Right lung (tissue), 10 donors: ENCODE measurements at places on chromosomes 1 and 21. TPM values are rescaled to one million over a fixed set of nuclear protein-coding genes. Genes with fewer than 3 reads are reported as not detected.

- no peak for DNase-seq
These were observed 6.8 kb downstream of the CENPS start for GRCh38 chr1:10437052-10437451.

DNA sequence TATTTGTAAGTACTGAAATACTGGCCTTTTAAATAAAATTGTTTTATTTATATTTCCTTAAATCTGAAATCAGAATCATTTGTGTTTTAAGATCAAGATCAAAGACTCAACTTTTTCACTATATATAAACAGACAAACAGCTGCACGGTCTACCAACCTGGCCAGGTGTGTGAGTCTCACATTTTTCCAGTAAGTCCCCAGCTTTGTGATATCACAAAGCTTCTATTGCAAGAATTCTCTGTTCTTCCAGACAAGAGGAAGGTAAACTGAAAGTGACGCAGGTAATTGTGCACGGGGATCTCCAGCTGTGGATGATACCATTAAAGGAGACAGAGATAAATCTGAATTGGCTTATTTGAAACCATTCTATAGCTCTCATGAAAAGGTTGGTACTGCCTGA, 41.2 kb upstream of the CYP2J2 start:
- DNase-seq, result no peak

- no peak for DNase-seq
These were observed 1667.8 kb downstream of the MRPL39 start for GRCh38 chr21:23939369-23940065.

DNA sequence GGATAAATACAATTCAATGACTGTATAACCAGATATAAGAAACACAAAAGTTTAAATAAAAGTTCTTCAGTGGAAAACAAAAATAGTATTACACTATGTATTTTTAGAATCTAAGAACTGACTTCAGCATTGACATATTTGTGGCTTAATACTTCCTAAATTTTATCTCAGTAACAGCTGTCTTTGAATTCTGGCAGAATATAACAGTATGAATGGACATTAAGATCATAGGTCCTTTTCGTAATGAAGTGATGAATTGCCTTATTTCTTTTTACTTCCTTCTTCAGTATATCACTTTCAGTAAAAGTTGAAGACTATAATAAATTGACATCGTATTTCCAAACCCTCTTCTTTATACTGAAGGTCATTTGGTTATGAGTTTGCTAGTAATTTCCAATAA, 1030.0 kb downstream of the MRPL39 start:
- DNase-seq, result peak; percentile 6

DNA sequence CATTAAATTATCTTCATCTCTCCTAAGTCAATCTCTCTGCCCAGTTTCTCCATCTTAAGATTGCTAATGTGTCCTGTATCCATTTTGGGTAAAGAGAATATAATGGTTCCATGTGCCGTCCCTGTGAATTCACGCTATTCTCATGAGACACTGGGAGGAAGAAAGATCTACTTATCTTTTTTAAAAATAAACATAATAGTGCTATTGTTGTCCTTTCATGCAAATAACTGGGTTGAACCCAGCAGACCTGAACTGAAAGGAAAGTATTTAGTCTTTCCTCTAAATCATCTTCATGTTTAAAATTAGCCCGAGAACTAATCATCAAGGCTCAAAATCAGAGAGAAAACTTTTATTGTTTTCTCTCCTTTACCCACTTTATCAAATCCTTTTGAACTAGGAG, 22.4 kb downstream of the SLAMF1 start:
- no peak for DNase-seq

DNA sequence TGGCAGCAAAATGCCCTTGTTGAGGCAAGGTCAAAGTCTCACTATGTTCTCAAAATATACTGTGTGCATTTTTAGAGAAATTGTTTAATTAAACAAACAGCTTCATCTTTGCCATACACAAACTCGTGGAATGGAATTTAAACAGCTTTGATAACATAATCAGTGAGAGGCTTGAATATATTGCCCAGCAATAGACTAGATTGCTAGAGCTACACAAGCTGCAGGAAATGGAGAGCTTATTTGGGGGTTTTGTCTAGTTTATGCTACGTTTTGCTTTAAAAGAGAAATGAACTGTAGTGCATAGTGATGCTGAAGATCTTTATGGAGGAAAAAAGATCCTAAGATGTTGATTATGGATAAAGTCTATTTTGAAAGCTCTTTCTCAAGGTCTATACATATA, 166.8 kb upstream of the HMCN1 start:
- DNase-seq, result no peak

DNA sequence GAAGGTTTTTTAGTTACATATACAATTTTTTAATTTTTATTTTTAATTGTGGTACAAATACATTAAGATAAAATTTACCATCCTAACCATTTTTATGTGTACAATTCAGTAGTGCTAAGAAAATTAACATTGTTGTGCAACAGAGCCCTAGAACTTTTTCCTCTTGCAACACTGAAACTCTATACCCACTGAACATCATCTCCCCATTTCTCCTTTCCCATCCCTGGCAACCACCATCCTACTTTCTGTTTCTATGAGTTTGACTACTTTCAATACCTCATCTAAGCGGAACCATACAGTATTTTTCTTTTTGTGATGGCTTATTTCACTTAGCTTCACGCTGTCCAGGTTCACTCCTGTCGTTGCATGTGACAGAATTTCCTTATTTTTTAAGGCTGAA, 54.1 kb downstream of the PALMD start:
- no peak for DNase-seq

GRCh38 chr1:42949312-42950115, 9.2 kb downstream of the SLC2A1 start:
- no peak for DNase-seq

GRCh38 chr1:1196431-1197187, 9.8 kb downstream of the TNFRSF18 start:
- no peak for DNase-seq

DNA sequence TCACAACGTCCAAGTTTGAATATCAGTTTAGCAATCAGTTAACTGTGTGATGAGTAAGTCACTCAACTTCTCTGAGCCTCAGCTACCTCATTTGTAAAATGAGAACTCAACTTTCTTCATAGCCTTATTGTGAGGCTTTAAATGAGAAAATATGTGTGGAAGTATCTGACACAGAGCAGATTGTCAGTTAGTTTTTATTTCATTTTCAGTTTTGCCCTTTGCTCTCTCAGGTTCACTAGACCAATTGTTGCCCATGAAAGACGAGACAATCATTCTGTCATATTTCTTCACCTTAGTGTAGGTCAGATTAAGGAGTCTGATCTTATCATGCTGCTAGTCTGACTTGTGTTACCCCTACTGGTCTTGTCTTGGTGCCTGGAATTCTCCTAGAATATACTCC, 232.8 kb upstream of the PTBP2 start:
- DNase-seq, result no peak

- DNase-seq, result peak; percentile 55
These were observed 80.6 kb upstream of the TRABD2B start for GRCh38 chr1:48077795-48078222.

DNA sequence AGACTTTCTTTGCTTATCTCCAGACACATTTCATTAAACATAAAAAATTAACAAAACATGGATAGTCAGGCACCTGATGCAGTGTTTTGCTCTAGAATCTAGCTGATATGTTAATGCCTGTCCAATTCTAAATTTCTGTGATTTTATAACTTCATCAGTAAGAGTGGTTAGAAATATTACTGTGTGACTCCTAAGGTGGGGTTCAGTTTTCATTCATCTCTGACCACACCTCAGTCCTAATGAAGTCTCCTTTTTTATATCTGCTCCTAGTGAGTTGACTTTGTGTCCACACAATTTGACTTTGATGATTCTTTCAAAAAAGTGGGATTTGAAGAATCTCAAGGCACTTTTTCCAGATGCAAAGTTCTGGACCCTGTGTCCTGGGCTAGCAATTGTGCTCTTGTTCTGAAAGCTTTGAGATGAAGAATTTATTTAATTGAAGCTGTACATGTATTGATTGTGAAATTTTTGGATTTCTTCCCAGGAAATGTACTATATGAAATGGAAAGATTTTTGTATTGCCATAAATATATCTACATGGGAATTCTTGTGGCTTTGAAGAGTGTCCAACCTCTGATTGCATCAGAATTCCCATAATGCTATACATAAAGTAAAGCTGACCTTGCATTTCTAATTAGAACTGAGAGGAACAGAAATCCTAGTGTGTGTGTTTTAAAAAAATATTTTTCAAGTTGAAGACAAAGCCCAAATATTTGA, 111.2 kb downstream of the GIPC2 start:
- peak; percentile 63 for DNase-seq

DNA sequence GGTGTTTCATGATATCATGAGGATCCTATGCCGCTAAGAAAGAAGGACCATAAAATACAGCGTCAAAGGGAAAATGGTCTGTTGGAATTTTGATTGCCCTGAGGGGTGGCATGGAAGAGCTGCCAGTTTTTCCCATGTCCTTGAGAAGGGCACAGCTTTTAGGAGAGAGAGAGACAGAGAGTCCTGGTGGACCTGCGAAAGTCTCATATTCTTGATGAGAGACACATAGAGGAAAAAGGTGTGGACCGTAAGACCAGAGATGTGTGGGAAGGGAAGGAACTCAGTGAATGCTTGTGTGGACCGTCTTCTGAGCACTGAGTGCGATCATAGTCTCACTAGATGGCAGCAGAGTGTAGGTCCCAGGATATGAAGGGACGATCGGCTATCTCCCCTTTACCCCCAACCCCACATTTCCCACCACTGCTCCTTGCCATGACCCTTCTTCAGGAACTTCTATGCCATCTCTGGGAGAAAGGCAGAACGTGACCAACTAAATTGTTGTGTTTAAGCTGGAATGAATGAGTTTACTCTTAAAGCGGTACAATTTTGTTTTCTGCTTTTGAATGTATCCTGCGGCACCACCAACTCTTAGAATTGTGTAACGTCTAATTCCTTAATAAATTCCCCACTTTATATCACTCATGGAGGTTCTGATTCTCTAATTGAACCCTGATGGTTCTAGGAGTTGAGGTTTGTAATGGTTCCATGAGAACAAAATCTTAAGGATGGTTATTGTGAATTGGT, 117.7 kb downstream of the CTH start:
- peak; percentile 35 for DNase-seq

- DNase-seq, result no peak
These were observed 34.7 kb downstream of the STYXL2 start for GRCh38 chr1:167128261-167129227.

- no peak for DNase-seq
These were observed 2.4 kb downstream of the PAQR7 start for GRCh38 chr1:25873120-25873519.

SLC6A9 gene
- 17.1 TPM for polyA plus RNA-seq

PRR9 gene
- not detected for polyA plus RNA-seq

SRSF4 gene
- 131 TPM for polyA plus RNA-seq

RAVER2 gene
- polyA plus RNA-seq, result 38.5 TPM

NR0B2 gene
- 3.1 TPM for polyA plus RNA-seq

LEFTY1 gene
- polyA plus RNA-seq, result 3.7 TPM

IVL gene
- not detected for polyA plus RNA-seq
